ENCODE measurements at places on chromosomes 1 and 21. TPM values are rescaled to one million over a fixed set of nuclear protein-coding genes. Genes with fewer than 3 reads are reported as not detected.

DNA sequence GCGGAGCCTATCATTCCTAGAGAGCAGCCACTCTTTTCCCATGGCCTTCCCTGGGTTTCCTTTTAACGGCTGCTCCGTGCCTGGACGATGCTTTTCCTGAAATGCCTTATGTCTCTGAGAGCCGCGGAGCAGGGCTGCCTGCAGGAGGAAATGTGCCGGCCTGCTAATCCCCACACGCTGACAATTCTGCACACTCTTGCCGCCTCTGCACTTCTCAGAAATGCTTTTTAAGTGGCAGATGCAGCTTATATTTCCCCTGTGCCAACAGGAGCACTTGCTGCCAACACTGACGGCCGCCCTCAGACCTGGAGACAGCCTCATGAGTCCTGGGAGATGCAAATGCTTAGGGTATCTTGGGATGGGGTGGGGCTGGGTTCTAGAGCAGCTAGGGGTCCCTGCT lies 253.2 kb downstream of the GRIK3 start:
- no peak for DNase-seq
- H3K36me3 ChIP-seq: no peaks in the 10 kb centered on the region
- no peak overlapping the region for H3K27ac ChIP-seq
- H3K4me1 ChIP-seq: no peaks in the 10 kb centered on the region
- no peak overlapping the region for H3K4me3 ChIP-seq

DNA sequence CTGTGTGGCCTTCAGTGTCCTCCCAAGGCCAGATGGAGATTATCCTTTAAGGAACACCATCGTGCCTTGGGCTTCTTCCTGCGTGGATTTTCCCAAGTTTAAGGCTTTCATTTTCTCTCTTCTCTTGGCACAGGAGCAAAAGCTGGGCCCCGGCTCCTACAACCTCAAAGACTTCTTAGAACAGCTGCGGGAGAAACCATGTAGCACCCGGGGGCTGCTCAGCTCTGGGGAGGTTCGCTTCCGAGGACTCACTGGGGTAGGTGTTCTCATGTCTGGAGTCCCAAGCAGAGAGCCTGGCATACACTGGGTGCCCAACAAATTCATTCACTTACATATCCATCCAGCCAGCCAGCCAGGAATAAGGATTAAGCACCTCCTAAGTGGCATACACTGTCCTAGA lies 6.6 kb upstream of the TTC22 start:
- H3K4me3 ChIP-seq: no peak overlapping the region
- no peak overlapping the region for H3K27ac ChIP-seq
- H3K4me1 ChIP-seq: no peaks in the 10 kb centered on the region
- DNase-seq: no peak

DNA sequence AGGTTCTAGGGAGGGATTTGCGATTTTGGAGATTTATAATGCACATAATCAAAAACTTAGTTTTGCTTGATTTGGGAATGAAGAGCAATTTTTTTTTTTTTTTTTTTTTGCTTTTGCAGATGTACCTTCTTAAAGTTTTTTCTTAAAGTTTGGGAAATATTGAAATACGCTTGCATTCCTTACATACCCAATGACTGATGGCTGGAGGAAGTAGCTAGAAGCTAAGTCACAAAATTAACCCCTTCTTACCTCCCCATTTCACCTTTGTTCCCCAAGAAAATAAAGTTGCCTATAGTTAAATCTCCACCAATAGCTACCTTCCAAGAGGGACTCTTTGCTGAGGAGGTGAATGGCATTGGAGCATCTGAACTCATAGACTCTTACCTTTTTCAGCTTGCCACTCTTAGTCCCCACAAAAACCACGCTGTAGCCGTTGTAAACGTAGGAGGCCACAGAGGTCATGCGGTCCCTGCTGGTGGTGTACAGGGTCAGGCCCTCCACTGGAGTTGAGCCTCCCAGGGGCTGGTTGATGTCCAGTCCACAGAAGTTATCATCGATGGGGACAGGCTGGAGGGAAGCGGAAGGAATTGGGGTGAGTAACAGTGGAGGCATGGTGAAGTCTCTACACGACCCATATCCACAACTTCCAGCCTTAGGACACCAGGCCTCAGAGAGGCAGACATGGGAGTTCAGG lies 34.1 kb downstream of the PLXNA2 start:
- H3K4me1 ChIP-seq: no peaks in the 10 kb centered on the region
- H3K4me3 ChIP-seq: no peak overlapping the region
- no peak overlapping the region for H3K27ac ChIP-seq
- no peaks in the 10 kb centered on the region for H3K36me3 ChIP-seq

Gene S100A16
- total RNA-seq: 72.8 TPM
